ENCODE measurements at places on chromosomes 5 and 9.

DNA sequence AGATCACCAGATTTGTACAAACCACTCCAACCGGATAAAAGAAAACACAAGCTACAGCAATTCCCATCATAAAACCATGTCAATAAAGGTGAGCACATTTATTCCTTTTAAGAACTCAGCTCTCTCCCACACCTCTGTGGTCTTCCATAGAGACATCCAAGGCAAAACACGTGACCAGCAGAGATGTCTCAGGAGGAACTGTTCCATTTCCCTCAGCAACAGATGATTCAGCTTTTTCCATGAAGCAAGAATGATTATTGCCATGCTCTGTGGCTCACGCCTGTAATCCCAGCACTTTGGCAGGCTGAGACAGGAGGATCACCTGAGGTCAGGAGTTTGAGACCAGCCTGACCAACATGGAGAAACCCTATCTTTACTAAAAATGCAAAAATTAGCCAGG lies 15.8 kb downstream of the GZMK start:
- no peak for DNase-seq

DNA sequence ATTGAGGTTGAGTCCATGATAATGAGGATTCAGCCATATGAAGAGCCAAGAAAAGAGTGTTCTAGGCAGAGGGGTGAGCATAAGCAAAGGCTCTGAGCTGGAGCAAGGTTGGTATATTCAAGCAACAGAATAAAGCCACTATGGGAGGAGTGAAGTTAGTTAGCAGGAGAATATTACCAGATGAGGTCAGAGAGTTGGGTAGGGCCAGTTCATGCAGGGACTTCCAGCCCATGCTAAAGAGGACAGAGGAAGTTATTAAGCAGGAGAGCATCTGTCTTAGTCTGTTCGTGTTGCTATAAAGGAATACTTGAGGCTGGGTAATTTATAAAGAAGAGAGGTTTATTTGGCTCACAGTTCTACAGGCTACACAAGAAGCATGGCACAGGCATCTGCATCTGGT lies 57.1 kb upstream of the ATG10 start:
- DNase-seq, result no peak

- no peak for DNase-seq
Measured at GRCh38 chr9:70494221-70494620, 79.8 kb upstream of the KLF9 start.

- DNase-seq, result no peak
Measured at GRCh38 chr9:123561046-123561445, 205.0 kb downstream of the CRB2 start.

DNA sequence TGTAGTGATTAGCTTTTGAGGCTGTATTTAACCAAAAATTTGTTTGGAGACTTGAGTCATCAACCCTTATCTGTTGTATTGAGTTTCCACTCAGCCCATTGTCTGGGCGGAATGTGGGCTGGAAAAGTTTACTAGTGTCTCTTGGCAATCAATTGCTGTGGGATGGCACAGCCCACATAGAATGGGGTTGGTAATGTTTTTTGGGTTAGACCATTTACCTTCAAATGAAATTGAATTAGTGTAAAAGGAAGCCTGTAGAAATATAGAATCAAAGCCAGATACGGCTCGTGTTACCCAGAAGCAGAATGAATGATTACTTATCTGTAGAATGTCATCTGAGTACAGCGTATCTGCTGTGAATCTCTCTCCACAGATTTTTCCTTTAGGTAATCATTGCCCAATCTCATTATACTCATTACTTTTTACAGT lies 142.9 kb downstream of the AOPEP start:
- DNase-seq, result no peak

DNA sequence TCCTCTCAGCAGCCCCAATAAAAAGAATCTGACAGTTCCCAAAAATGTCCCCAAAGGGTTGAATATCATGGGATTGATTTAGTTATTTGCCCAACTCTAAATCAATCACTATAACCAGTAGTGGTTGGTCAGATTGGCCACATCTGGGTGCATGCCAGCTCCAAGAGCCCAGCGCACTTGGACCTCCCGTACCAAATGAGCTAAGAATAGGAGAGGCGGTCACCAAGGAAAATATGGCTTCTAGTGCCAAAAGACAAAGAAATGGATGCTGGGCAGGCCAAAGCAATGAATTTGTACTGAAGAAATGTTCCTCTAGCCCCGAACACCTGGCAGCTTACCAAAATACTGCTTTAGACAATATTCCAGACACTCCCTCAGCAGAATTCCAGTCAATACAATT lies 80.3 kb downstream of the RCL1 start:
- DNase-seq, result no peak

DNA sequence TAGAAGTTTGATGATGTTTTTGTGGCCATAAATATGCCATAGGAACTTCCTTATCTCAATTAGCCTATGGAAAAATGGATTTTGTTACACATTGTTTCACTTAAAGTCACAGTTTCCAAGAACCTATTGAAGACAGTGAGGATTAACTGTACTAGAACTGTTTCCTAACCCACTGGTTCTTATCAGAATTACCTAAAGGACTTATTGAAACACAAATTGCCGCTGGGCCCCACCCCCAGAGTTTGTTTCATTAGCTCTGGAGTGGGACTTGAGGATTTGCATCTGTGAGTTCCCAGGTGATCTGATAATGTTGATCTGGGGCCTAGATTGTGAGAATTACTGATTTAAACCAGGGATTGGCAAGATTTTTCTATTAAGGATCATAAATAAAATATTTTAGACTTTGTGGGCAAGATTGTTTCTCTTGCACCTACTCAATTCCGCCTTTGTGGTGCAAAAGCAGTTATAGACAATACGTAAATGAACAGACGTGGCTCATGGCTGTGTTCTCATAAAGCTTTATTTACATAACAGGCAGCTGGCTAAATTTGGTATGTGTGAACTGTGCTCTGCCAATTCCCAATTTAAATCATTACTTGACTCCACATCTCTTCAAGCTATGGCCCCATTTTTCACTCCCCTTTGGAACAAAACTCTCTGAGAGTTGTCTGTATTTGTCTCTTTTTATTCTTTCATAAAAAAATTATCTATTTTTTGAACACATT lies 9.3 kb downstream of the JAK2 start:
- DNase-seq, result no peak

DNA sequence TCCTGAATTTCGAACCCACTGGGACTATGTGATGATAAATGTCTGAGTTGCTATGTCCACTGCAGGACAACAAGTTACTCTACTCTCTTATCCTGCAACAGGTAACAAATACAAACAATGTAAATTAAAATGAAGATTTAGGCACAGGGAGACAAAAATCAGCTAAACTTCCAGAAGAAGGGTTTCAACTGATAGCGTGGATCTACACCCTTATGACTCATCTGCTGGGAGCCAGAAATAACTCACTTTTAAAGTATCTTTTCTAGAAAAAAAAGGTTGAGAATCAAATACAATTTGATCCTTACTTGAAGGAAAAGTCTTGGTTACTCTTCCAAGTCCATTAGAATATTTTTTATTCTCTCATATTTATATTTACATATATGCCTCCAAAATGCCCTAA lies 21.4 kb downstream of the PJA2 start:
- no peak for DNase-seq

GRCh38 chr5:109945097-109945678 lies 255.5 kb downstream of the MAN2A1 start:
- no peak for DNase-seq

- DNase-seq, result no peak
Measured at GRCh38 chr9:14106699-14107098, 207.2 kb downstream of the NFIB start.

GRCh38 chr5:88288528-88289197 lies 20.0 kb upstream of the TMEM161B start:
- DNase-seq, result no peak

- DNase-seq, result no peak
Measured at GRCh38 chr5:32018476-32019436, 155.4 kb downstream of the GOLPH3 start.

DNA sequence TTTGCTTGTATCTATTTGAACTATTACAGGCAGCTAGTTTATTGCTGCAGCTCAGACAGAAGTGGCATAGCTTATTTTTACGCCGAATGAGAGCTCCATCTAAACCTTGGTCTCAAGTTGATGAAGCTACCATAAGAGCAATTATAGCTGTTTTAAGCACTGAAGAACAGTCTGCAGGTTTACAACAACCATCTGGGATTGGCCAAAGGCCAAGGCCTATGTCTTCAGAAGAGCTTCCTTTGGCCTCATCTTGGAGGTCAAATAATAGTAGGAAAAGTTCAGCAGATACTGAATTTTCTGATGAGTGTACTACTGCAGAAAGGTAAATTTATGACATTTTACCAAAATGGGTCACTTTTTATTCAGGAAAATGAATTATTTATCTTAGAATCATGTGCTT lies 67.9 kb downstream of the YTHDC2 start:
- no peak for DNase-seq

DNA sequence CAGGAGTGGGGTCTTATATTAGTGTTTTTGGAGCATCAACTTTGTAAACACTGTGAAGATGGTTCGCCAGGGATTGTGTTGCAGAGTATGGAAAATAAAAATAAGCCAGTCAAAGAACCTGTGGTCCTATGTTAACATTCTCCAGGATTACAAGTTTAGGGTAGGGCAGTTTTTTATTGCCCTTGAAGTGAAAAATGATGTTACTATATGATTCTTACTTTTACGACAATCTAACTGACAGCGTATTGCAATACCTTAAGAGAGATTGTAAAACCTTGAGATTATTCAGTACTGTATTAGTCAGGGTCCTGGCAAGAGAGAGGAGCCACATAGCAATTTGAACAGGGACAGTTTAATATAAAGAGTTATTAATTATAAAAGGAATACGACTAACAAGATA lies 144.7 kb upstream of the ZNF608 start:
- DNase-seq, result no peak

- no peak for DNase-seq
Measured at GRCh38 chr9:4803670-4804530, 11.2 kb downstream of the RCL1 start.

DNA sequence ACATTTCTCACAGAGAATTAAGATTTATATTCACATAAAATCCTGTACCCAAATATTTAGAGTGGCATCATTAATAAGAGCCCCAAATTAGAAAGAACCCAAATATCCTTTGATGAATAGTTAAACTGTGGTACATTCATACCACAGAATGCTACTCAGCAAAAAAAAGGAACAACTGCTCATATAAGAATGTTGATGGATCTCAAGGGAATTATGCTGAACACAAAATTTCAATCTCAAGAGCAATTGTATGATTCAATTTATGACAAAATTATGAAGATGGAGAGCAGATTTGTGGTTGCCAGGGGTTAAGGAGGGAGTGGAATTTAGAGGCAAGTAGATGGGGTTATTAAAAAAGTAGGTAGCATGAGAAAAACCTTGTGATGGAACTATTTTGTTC lies 4.5 kb upstream of the PAIP1 start:
- DNase-seq, result no peak

DNA sequence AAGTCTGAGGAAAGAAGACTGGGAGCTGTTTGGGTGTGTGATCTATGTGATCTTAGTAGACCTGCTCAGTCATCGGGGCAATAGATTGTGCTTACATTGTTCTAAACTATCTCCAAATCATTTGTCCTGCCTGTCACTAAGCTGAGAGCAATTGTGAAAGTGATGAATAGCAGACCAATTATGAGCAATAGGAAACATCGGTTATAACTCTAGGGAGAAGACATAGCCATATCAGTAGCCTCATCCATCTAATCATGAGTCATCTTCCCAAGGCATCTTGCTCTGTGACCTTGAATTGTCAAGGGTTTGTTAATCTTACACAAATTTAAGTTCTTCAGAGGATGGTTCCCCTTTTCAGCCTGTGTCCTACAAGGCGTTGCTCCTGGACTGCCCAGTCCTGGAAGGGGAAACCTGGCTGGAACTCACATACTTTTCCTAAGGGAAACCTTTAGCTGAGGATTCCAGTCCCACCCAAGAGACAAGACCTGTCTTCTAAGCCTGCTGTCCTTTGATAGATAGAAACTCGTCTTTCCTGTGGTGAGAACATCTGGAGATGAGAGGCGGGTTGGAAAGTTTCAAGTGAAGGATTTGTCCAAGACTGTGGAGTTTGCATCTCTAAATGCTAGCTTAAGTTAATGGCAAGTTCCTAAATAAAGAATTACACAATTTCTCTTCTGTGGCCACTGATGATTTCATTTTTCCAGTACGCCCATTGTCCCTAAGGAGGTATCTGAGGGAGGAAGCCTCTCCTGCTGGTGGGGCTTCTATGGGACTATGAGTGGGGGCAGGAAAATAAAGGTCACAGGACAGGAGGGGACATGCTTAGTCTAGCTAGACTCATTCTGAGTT lies 53.9 kb upstream of the TRIM32 start:
- no peak for DNase-seq

DNA sequence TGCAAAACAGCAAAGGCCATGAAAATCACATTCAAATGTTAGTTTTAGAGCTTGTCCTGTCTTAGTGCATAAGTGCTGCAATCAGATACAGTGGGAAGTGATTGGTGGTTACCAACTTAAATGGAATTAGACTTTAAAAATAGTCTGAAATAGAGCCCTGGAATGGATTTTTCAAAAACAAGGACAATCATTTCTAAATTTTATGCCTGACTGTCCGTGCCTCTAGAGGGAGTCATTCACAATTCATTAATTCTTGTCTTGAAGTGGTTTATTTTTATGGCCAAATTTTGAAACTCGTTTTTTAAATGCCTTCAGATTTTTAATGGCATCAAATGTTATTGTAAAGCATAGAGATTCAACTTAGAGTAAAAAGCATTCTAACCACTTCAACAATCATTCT lies 561.8 kb upstream of the DAB2 start:
- DNase-seq, result no peak

- no peak for DNase-seq
Measured at GRCh38 chr5:83285661-83286398, 185.7 kb upstream of the VCAN start.

DNA sequence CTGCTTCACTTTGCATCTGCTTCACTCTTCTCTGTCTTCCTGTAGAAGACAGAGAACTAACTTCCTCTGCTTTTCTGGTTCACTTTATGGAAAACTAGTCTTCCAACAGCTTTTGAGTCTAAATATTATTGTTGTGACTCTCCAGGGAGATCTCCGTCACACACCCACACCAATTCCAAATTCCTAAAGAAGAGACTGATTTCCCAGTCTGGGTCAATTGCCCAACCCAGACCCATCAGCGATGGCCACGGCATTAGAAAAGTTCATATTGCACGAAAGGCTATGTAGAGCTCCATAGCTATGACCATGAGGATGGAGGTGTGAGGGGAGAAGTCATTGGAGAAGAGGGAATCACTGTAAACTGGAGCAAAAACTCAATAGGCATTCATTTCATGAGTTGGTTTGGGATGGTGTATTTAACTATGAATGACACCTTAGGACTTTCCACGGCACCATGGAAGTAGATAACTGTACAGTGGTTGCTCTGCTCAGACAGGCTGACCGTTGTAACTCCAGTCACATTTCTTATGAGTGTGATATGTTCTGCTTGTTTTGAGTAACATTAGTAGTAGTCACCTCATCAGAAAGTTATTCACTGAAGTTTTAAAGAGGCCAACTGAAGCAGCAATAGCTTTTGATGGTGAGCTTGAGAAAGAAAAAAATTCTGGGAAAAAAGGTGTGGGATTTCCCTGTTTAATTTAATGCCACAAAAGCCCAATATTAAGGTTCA lies 78.1 kb upstream of the MAMDC2 start:
- no peak for DNase-seq

- DNase-seq, result no peak
Measured at GRCh38 chr5:173480896-173481295, 135.6 kb downstream of the BOD1 start.

Data from T-helper 22 cell (primary cell).